ENCODE measurements at places on chromosomes 6 and 20.

DNA sequence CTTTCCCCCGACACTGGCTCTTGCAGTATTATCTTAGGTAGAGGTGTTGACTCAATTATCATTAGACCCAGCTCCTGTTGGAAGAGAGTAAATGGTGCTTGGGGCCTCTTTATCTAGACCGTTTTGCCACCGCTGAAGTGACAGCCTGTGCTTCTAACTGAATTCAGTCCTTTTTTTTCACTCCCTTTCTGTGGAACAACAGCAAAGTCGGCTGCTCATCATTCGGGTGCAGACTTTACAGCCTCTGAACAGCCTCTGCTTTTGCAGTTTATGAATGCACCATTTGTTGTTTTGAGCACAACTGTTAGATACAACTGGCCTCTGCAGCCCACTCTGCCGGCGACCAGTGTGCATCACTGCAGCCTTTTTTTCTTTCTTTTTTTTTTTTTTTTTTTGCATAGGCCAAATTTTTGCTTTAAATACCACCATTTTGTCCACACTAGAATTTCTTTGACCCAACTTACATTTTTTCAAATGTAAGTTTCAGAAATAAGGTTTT, 35.8 kb downstream of the RREB1 start:
- peak; percentile 20 for DNase-seq

GRCh38 chr20:7500231-7500663, 440.0 kb downstream of the HAO1 start:
- DNase-seq, result no peak

DNA sequence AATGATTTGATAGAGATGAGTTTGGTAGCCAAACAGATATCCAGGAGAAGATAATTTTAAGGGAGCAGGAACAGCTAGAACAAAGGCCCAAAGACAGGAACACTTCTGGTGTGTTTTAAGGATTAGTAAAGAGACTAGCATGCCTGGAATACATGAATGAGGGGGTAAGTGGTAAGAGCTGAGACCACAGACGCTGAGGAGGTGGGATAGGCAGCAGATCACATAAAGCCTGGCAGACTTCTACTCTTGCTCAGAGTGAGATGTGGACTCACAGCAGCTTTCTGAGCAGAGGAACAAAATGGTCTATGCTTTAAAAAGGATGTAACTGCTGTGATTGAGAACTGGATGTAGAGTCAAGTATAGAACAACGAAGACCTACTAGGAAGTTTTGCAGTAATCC, 100.1 kb downstream of the EPHA7 start:
- DNase-seq, result no peak

DNA sequence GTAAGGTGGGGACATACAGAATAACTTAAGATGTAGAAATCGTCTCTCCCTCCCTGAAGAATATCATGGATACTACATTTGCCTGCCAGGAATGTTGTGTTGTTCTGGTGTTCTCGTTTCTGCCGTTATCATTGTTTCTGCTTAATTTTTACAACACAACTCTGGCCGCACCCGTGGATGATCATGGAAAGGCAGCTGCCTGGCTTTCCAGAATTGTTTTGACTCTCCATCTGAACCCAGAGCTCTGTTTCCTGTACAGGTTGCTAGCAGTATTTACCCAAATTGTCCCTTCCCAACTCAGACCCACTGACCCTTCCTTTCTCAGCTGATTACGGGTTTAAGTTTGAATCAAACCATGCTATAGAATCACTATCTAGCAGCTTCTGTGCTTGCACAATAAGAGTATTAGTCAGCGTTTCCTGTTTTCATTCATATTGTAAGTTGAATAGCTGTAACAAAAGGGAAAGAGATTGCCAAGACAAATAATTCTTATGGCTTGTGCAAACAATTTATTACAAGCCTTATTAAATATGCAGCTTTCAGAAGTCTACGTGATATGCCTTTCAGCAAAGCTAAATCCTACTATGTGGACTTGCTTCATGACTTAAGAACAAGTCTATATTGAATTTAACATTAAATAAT, 139.0 kb downstream of the MTHFD1L start:
- peak; percentile 70 for DNase-seq

DNA sequence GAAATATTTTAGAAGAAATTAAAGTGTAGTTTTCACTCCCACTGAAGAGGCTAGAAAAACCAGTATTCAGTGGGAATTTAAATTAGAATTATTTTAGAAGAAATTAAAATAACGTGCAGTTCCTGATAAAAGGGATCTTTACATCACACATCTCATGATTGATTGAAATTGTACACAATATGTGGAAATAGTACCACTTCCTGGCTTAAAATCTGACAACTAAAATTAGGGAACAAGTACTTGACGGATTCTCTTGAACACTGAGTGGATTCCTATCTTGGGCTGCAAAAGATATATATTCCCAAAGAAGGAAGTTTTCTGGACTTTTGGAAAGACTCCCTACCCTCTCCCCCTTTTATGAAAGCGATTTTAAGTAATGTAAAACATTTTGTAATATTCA, 14.6 kb upstream of the MTCL3 start:
- no peak for DNase-seq

- DNase-seq, result peak; percentile 60
Measured at GRCh38 chr6:50791900-50792508, 26.7 kb upstream of the TFAP2B start.

DNA sequence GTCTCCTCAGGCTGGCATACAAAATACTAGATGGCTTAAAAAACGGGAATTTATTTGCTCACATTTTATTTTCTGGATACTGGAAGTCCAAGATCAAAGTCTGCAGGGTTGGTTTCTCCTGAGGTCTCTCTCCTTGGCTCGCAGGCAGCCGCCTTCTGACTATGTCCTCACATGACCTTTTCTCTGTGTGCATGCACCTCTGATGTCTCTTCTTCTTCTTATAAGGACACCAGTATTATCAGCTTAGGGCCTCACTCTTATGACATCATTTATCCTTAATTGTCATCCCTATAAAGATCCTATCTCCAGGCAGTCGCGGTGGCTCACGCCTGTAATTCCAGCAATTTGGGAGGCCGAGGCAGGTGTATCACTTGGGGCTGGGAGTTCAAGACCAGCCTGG, 9.3 kb upstream of the TRIM27 start:
- no peak for DNase-seq

- DNase-seq, result no peak
Measured at GRCh38 chr6:44020664-44021425, 106.4 kb downstream of the MRPL14 start.

- no peak for DNase-seq
Measured at GRCh38 chr6:14313248-14313647, 195.7 kb downstream of the CD83 start.

- no peak for DNase-seq
Measured at GRCh38 chr6:24353861-24354260, 4.0 kb downstream of the DCDC2 start.

GRCh38 chr20:52552181-52552872, 360.7 kb upstream of the ZFP64 start:
- no peak for DNase-seq

GRCh38 chr6:155165029-155165710, 98.6 kb upstream of the CLDN20 start:
- DNase-seq, result no peak

- no peak for DNase-seq
Measured at GRCh38 chr6:163565140-163565539, 150.6 kb downstream of the QKI start.

DNA sequence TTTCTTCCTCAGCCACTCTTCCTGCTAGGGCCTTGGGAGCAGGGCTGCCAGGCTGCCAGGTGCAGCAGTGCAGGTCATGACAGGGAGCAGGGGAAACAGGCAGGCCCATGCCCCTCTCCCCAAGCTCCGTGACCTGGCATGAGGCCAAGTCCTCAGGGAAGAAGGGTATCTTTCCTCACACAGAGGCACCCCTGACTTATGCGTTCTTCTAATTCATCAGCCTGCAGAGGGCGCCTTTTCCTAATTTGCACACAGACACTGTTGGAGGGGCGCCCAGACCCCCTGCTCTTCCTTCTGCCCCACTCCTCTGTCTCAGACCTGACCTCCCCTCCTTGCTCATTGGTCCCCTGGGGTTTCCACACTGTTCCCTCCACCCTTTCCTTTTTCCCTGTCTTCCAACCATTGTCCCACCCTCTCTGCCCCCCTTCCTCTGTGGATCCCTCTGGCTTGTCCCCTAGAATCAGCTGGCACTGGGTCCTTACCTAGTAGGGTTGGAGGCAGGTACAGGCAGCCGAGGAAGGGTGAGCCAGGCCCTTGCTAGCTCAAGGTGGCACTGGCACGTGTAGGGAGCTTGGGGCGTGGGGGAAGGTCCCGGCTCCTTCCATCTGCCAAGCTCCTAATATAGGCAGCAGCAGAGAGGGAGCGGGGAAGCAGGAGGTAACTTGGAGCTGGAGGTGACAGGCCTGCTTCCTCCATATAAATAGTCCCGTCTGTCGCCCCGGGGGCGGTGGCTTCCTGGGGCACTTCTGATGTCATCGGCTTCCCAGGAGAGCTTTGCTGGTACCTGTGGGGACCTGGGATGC, 154.9 kb upstream of the MLN start:
- no peak for DNase-seq

DNA sequence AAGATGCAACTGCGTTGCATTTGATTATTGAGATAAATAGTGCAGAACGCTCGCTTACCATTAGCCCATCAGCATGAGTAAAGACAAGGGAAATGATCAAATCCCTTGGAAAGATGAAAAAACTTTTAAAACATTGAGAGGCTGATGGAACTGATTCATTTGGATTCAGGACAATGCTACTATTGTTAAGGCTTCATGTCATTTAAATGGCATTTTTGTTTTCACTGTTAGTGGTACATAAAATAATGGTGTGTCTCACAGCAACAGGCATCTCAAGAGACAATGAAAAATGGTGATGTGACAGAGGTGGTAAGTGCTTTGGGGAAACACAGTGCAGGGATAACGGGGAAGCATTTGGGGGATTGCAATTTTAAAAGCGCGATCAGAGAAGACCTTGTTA, 159.7 kb upstream of the KCNG1 start:
- no peak for DNase-seq

GRCh38 chr6:44129841-44130322, 2.5 kb downstream of the TMEM63B start:
- DNase-seq, result no peak

GRCh38 chr20:24787621-24788020, 161.4 kb upstream of the CST7 start:
- no peak for DNase-seq

- no peak for DNase-seq
Measured at GRCh38 chr20:8693709-8694108, 375.2 kb upstream of the PLCB4 start.

- DNase-seq, result no peak
Measured at GRCh38 chr6:154478701-154479060, 31.8 kb downstream of the CNKSR3 start.

DNA sequence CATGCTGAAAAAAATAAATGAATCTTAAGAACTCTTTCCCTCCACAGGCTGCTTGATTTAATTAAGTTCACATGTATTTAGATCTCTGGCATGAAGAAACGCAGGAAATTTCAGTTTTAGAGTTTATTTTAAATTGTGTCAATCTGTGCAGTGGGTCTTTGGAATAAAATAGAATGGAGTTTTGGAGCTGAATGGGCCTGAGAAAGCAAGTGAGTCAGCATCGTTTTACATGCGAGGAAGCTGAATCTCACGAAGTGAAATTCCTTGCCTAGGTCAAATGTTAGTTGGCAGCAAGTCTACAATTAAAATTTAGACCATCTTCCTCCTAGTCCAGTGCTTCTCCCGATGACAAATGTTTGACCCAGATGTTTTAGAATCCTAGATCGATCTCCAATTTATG, 22.4 kb downstream of the MAP7 start:
- DNase-seq, result no peak

- no peak for DNase-seq
Measured at GRCh38 chr6:113493991-113494390, 363.2 kb upstream of the MARCKS start.

DNA sequence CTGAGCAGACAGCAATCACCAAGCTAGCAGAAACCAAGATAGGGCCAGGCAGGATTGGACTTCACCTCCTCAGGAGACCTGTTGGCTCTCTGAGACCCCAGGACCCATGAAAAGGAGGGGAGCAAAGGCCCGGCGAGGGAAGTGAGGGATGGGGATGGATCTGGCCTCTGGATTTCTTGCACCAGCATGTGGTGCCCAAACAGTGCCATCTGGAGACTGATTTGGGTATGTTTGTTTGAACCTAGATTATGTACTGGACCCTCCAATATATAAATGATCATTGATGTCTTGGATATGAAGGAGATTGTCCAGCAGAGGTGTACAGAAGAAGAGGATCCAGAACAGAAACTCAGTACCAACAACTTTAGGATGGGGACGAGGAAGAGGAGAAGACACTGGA, 83.4 kb upstream of the LY86 start:
- no peak for DNase-seq

DNA sequence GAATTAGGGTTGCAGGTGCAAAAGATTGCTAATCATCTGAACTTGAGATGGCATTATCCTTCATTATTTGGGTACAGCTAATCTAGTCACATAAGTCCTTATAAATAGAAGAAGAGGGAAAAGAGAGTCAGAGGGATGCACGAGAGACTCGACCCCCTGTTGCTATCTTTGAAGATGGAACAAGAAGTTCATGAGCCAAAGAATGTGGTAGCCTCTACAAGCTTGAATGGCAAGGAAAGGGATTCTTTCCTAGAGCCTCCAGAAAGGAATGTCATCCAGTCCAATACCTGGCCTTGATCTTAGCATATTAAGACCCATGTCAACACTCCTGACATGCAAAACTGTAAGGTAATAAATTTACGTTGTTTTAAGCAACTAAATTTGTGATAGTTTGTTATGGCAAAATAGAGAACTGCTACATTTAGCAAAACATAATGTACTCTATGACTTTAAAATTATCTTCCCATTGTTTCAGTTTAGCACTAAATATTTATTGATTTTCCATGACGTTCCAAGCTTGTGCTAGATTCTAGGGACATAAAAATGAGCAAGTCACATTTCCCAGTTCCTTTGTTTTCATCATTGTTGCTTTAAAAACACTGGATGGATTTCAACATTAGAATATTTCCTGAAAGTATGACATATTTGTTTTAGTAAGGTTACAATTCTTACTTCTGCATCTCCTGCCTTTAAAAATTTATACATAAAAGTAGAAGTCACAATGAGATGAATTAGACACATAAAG, 12.7 kb downstream of the MANEA start:
- no peak for DNase-seq

DNA sequence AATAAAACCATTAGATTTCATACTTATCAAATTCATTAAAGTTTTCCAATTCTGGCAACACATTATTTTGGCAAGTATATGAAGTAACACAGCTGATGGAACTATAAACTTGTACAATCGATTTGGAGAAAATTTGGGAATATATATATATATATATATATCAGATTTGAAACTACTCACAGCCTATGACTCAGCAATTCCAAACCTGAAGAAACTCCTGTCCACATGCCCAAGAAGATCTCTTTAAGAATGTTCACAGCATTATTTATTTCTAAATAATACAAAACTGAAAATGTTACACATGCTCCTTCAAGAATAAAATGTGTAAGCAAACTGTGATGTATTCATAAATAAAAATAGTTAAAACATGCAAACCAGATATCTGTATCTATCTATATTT, 270.1 kb downstream of the TFAP2A start:
- no peak for DNase-seq
